H4 (cell line): ENCODE measurements at places on chromosomes 1 and 21.

DNA sequence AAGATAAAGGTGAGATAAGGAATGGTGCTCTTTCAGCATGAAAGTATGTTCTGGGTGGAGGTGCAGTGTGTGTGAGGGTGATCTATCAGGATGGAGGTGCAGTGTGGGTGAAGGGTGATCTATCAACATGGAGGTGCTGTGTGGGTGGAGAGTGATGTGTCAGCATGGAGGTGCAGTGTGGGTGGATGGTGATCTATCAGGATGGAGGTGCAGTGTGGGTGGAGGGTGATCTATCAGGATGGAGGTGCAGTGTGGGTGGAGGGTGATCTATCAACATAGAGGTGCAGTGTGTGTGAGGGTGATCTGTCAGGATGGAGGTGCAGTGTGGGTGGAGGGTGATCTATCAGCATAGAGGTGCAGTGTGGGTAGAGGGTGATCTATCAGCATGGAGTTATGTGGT is 12.3 kb upstream of the MAP10 start:
- DNase-seq = no peak

DNA sequence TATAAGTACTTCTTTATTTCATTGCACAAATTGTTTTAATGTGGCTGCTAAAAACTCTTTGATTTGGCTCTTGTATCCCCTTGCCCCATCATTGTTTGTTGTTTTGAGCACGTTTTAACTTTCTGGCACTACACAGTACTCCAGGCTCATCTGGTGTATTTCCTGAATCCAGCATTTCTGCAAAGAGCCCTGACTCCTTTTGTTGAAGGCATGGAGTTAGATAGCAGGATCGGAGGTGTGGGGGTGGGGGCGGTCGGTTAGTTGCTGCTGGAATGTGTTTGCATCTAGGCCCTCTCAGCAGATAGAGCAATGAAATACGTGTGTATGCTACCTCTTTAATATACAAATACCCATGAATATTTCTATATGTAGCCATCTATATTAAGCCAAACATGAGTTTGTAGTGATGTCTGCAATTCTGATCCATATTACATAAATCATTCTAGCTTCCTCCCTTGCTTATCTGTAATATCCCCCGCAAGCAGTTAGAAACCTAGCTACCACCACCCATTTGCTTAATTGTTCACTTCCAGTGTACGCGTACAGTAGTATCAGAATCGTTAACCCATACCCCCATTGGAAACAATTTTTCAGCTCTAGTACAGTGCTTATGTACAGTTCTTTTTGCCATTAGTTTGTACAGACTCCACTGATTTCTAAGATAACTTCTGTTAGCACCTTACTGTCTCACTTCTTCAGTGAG is 106.0 kb downstream of the NOS1AP start:
- DNase-seq = no peak

- DNase-seq = peak; percentile 27
These were observed 13.5 kb upstream of the HJV start for GRCh38 chr1:146035048-146035423.

DNA sequence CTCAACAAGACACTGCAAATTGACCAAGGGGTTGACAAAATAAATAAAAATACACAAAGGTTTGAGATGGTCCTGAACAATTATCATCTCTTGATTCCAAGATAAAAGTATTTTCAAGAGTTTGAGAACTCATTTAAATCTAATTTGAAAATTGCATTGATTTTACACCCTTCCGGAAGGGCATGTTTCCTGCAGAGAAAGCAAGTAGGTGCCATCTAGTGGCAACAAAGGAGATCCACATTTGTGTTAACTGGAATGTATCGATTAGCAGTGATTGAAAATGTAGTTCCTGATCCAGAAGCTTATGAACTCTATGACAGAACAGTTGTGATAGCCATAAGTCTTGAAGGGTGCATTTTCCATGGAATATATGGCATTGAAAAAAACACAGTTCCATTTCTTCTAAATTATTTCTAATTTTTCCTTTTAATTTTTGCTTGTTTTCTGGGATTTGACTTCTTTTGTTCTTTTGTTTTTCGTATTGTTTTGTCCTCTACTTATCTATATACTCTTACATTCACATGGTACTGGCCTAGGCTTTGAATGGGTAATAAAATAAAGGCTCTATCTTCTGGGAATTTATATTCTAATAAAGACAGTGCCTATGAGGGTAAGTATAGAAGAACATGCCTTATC is 143.7 kb downstream of the DNM3 start:
- DNase-seq = peak; percentile 44

DNA sequence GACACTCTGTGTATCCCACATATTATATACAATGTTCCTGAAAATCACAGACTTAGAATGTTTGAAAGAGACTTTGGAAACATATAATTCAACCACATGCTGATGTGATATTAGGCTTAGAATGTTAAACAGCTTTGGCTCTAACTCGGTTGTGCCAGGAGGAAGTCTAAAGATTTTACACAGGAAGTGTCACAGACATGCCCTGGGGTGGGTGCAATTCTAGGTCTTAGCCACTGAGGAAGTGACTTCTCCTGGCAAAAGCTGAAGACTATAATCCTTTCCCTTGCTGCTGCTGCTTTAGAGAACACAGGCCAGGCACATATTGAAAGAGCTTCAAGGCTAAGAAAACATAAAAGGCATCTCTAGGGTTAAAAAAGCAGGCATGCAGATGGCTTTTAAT is 51.0 kb downstream of the RPL5 start:
- no peak for DNase-seq

- no peak for DNase-seq
These were observed 29.1 kb upstream of the IRF2BP2 start for GRCh38 chr1:234638832-234639799.

GRCh38 chr1:147504801-147505311 is 36.4 kb upstream of the BCL9 start:
- DNase-seq = peak; percentile 18

GRCh38 chr21:33619726-33620125 is 21.8 kb downstream of the CRYZL1 start:
- DNase-seq = no peak

DNA sequence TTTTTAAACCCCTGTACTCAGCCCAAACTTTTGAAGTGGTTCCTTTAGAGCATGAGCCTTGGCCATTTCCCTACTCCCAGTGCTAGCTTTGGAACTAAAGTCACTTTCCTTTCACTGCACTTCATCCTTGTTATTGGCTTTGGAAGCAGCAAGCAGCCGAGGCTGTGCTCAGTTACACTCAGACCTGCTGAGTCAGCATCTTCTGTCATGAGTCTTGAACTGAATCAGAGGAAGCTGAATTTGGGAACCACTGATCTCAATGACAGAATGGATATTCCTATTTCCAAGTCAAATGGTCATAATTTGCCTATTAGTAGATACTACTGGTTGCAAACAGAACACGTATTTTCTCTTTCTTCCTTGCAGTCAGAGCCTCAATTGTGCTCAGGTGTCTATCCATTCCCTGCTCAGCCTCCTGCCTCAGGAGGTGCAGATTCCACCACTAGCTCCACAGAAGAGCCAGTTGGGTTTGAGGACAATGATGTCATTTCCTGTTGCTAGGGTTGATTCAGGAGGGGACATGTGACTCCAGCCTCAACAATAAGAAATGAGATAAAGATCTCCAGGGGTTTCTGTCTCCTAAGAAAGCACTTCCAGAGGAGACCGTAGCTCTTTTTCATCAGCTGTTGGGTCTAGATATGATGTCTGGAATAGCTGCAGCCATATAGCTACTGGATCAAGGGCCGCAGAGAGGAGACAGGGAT is 44.9 kb upstream of the NTPCR start:
- no peak for DNase-seq

- no peak for DNase-seq
These were observed 191.7 kb downstream of the HS2ST1 start for GRCh38 chr1:87106144-87106543.

DNA sequence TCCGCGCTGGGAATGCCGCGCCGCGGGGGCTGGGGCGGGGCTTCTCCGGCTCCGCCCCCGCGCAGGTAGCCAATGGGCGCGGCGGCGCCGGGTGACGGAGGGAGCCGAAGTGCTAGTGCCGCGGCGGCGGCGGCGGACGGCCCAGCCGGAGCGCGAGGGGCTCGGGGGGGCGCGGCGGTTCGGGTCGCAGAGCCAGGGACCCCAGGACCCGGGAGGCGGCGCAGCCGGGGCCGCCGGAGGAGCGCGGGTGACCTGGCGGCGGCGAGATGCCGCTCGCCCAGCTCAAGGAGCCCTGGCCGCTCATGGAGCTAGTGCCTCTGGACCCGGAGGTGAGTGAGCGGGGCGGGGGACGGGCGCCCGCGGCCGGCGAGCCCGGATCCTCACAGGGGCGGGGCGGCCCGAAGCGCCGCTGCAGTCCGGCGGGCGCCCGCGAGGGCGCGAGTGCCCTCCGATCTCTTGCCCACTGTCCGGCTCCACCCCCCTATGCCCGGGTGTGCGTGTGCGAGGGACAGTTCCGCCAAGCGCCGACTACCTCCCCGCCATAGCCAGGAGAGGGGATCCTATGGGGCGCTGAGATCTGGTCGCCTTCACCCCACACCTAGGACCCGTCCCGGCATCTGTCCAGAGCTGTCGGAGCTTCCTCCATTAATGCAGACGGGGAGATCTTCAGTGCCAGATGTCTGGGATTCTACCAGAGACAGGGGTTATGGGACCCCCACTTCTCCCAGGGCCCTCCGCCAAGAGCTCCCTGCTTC is at the start of gene RPS6KA1:
RPS6KA1 (plus strand) TSS at position 107 of the 755 bp plus-strand sequence; CDS start at position 267, 160 bp downstream.
- no peak for DNase-seq

DNA sequence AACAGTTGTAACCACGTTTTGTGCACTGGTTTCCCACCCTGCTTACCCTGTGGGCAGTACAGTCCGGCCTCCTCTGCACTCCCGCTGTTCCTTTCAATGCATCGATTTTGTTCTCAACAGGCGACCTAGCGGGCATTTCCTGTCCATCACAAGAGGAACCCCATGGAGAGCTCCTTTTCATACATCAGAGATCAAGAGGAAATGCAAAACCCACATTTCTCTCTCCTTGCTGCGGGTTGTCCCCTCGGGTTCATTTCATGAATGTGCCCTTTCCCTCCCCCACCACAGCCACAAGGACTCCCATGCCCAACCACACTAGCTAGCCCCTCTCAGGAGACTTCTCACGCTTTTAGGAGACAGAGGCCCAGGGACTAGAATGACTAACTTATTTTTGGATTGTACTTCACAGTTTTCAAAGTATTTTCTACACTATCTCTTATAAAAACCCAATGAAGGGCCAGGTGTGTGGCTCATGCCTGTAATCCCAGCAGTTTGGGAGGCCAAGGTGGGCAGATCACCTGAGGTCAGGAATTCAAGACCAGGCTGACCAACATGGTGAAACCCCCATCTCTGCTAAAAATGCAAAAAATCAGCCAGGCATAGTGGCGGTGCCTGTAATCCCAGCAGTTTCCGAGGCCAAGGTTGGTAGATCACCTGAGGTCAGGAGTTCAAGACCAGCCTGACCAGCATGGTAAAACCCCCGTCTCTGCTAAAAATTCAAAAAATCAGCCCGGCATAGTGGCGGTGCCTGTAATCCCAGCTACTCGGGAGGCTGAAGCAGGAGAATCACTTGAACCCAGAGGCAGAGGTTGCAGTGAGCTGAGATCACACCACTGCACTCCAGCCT is 18.4 kb downstream of the ATP1A4 start:
- DNase-seq = no peak

GRCh38 chr1:18608534-18608933 is 22.1 kb upstream of the PAX7 start:
- DNase-seq = no peak

- DNase-seq = no peak
These were observed 150.3 kb downstream of the HMGB4 start for GRCh38 chr1:34013958-34014737.

DNA sequence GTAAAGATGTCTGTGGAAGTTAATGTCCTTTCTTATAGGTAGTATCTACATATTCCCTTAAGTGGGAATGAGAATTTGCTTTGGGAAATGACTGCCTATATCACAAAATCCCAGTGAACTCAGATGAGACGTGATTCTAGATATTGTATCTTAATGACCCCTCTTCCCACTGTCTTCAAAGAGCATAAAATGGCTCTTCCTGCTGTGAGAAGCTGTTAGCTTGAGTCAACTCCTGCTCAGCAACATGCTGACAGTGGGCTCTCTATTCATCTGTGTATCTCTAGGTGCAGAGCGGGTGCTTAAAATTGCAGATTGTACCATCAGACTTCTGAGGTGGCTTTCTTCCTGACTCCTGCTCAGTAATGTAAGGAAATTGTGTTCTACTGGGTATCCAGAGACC is 100.6 kb downstream of the SPAG17 start:
- no peak for DNase-seq

DNA sequence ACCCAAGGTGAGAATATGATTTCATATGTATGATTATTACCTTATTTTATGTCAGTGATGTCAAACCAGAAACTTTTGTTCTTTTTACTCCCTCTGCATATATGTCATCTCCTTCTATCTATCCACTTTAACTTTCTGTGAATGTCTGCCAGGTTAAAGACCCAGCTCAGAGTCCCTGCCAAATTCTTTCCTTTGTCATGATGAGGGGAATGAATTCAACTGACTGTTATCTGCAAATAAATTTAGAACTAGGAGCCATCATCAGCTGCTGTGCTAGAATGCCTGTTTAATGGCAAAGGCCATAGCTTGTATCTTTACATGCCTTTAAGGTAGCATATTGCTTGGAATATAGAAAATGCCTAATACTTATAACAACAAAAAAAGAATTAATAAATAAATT is 815.6 kb upstream of the NEGR1 start:
- no peak for DNase-seq

DNA sequence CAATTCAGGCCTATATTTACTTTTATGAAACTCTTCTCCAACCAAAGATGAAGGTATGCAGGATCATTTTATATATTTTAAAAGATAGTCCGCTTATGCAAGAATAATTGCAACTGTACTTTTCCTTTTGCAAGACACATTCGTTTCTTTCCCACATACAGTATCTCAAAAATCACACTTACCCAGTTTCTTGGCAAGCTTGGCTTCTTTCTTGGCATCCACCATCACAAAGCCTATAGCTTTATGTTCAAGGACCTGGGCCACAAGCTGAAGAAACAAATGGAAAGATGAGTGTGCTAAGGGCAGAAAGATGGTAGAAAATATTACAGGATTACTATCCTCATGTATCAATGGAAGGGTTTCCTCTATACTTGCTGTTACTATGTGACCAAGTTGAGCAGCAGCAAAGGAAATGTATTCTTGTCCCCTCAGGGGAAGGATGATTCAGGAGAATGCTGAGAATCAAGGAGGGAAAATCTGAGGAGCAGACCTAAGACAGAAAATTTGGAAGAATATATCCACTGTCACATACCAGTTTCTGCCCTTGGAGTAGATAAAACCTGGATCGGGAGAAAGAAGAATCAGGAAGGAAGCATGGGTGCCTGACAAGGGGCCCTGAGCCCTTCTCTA is 23.8 kb downstream of the CASQ2 start:
- DNase-seq = no peak

DNA sequence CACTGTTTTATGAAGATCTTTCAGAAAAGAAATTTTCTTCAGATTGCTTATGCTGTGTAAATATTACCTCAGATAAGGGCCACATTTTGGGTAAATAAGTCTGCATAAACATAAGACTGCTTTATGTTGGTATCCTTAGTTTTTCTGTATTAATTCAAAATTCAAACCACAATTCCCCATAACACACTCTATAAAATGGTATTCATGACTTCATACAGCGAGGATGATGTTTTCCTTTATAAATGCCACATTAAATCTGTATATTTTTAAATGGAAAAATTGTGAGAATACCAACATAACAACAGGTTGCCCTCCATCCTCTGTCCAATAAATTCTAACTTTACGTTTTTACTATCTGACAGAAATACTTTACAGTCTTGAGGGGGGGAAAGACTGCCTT is 248.7 kb upstream of the CXADR start:
- peak; percentile 17 for DNase-seq
